Activated naive CD8-positive, alpha-beta T cell treated with anti-CD3 and anti-CD28 coated beads, Interleukin-2, amount 50 U/mL, for 24 hours (primary cell): ENCODE measurements at places on chromosomes 2 and 18.
A peak's percentile ranks its signal among the peaks of the same experiment; 100 is the strongest.

DNA sequence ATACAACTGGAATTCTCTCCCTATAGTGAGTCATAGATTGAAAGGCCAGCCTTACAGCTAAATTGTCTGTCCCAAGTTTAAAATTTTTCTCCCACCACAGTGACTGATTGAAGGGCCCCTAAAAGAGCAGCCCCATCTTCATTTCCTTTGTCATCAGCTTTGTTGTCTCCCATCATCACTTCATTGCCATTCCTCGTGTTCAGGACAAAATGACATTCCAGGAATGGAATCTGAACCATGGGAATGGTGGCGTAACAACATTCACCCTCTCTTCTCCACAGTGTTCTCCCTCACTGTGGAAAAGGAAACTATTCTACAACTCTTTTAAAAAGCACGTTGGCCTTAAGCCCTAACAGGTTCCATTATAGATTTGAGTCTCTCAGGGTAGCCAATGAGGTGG is 52.1 kb downstream of the PSTPIP2 start:
- no peak for DNase-seq

DNA sequence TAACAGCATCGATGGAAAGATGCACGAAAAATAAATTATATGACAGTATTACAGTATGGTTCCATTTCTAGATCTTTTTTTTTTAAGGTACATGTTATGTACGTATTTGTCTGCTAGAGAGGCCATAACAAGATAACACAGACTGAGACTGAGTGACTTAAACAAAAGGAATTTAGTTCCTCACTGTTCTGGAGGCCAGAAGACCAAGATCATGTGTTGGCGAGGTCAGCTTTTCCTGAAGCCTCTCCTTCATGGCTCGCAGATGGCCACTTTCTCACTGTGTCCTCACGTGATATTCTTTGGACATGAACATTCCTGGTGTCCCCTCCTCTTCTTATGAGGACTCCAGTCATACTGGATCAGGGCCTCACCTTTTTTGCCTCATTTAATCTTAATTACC is 177.4 kb downstream of the CAPN13 start:
- DNase-seq = no peak

GRCh38 chr2:2333076-2333475 is 2.0 kb upstream of the MYT1L start:
- no peak for DNase-seq

GRCh38 chr2:105569606-105570005 is 170.8 kb upstream of the FHL2 start:
- no peak for DNase-seq

GRCh38 chr18:63236406-63236805 is 83.2 kb downstream of the BCL2 start:
- DNase-seq = no peak

DNA sequence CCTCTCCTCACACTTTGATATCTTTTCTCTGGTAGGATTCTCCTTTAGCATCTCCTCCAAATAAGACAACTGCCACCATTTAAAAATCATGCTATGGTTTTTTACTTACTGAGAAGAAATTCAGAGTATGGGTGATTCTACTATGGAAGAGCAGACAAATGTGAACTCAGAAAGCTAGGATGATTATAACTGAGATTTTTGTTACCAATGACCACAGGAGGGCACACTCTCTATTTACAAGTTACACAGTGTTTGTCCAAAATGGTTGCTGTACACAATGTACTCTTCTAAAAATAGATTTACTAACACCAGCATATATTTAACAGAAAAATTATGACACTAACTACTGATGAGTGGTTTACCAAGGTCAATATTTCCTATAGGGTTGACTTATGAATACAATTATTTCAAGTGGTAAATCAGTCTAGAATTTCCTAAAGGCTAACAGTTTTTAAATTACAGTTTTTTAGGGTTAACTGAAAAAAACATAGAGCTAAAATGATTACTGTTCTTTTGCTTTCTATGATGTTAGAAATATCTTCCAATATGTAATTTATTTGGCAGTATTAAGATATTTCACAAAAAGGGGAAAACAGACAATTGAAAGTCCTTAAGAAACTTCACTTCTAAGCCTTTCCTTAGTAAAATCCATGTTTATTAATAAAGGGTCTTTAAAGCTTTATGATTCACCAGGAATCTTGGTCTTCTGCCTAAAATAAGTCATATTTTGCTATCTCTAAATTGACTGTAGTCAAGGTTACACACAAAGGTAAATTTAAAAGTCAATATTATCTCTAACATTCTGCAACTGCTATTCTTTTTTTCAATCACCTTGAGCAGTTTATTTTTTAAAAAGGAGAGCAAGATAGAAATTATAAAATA is 57.2 kb downstream of the MAP4K3 start:
- DNase-seq = no peak

DNA sequence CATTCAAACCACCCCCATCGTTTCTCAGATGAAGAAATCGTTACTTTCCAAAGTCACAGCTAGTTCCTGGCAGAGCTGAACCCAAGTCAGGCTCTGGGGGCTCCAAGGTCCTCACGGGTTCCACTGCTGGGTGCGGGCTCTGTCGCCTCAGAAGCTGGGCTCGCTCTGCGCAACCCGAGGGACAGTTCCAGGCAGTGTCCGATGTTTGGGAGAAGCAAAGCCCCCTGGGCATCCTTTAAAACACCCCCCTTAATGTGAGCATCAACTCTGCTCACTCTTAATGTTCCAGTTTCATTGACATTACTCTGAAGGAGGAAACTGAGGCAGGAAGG is 796 bp downstream of the AOX1 start:
- no peak for DNase-seq

DNA sequence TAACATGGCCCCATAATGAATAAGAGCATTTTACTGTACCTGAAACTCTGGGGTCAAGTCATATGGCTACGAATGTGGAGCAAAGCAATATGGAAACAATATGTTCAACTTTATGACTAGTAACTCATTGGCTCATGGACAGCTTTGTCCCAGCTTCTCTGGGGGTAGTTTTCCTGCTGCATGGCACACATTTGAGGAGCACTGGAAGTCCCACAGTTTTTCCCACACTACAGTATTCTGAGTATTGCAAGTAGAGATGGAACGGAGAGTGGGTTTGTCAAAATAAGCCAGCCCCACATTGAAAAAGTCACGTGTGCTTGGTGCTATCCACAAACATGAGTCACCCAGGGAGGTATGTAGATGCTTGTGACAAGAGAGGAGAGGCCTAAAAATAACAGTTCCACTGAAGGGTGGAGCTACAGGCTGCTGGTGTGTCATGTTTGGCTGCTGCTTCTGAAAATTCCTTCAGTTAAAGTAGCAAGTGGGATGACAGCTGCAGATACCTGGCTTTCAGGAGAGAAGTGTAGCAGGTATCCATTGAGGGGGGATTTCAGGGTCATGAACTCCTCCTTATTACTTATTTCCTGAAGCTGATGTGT is 48.2 kb upstream of the CTAGE1 start:
- no peak for DNase-seq

GRCh38 chr2:209637293-209637692 is 134.3 kb upstream of the UNC80 start:
- no peak for DNase-seq

- peak; percentile 42 for DNase-seq
Observed at GRCh38 chr2:8456151-8457091, 225.4 kb upstream of the ID2 start.

- DNase-seq = no peak
Observed at GRCh38 chr2:224031358-224031970, 7.6 kb downstream of the SERPINE2 start.

GRCh38 chr18:12686100-12686499 is 16.4 kb downstream of the CEP76 start:
- DNase-seq = no peak

- DNase-seq = no peak
Observed at GRCh38 chr2:128487650-128488387, 169.2 kb upstream of the HS6ST1 start.

DNA sequence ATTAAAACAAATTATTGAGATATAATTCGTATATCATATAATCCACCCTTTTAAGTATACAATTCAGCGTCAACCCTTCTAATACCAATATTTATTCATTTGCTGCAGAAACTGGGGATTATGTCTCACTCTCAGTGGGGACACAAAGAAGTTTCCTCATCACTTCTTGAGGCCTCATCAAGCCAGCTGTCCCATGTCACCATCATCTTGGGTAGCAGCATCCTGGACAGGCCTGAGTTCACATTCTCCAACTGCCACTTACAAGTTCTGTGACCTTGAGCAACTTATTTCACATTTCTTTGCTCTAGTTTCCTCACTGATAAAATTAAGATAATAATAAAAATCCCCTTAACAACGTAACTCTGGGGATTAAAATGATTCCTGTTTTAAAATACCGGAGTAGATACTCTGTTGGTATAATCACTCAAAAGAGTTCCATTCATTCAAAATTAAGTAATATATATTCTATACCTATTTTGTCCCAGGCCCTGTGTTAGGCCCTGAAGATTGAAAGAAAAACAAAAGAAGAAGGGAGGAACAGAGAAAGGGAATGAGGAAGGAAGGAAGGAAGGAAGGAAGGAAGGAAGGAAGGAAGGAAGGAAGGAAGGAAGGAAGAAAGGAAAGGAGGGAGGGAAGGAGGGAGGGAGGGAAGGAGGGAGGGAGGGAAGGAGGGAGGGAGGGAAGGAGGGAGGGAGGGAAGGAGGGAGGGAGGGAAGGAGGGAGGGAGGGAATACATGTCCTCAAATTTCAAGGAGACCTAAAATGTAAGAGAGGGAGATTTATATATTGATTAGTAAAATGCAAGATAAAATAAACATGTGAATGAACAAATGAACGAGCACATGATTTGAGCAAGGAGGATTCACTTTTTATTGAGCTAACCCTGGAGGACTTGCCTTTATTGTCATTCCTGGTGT is 42.4 kb downstream of the NCKAP5 start:
- DNase-seq = no peak

DNA sequence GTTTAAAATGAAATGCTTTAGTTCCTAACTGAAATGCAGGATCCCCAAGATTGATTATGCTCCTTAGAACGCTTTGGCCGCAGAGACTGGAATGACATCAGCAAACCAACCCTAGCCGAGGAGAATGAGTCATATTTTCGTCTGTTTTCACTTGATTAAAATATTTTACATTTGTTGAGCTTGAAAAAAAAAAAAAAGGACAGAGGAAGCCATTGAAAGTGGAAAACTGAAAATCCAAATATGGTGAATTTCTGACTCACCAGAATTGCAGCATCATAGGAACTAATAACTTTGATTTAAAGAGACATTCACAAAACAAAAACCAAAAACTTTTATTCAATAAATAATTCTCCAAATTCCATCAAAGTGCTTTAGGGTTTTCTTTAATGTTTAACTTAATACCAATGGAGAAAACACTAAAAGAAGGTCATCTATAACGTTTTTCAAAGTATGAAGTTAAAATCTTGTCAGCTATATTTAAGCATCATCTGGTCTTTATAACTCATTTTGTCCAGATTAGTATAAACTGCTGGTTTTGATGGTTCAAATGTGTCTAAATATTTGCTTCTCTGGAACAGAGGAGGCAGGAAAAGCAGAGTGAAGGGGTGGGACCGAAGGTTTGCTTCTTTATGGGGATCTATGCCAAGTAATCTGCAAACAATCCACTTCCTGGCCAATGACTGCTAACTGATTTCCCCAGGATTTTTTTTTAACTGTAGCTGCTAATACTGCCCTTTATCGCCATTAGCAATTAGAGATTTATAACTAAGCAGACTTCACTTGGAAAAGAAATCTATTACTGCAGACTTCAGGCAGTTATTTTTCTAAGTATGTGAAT is 30.9 kb upstream of the COL5A2 start:
- DNase-seq = peak; percentile 6

- DNase-seq = no peak
Observed at GRCh38 chr2:170739507-170740046, 24.4 kb downstream of the SP5 start.

GRCh38 chr2:32061973-32062861 is 1.1 kb upstream of the SPAST start:
- peak; percentile 15 for DNase-seq

- DNase-seq = no peak
Observed at GRCh38 chr2:176087330-176088047, 3.7 kb upstream of the EVX2 start.

- no peak for DNase-seq
Observed at GRCh38 chr2:36352701-36353100, 2.9 kb upstream of the CRIM1 start.

GRCh38 chr2:162007447-162008040 is 66.5 kb downstream of the DPP4 start:
- DNase-seq = no peak

DNA sequence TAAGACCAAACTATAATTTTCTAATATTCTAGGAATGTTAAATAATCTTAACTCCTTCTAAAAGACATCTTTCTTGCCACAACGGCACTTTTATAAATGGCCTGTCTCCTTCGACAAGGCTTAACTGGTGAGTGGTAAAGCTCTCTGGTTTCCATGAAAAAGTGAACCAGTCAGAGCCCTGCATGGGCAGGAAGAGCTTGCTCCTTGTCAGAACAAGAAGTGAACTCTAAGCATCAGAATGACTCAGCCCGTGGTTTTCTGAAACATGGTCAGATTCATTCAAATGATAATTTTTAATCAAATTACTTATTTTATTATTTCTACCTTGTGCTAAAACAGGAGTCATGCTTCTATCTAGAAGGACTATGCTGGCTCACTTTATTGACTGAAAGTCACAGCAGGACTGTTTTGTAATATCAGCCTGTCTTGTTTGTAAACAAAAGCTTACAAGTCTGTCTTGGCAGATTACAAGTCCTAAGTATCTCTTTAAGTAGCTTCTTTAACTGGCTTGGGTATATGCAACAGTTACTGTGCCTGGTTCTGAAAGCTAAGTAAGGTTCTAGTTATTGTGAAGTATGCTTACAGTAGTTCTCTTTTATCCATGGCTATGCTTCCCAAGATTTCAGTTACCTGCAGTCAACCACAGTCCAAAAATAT is 245.4 kb downstream of the NAPG start:
- no peak for DNase-seq

GRCh38 chr18:73933685-73934084 is 213.9 kb downstream of the FBXO15 start:
- no peak for DNase-seq

DNA sequence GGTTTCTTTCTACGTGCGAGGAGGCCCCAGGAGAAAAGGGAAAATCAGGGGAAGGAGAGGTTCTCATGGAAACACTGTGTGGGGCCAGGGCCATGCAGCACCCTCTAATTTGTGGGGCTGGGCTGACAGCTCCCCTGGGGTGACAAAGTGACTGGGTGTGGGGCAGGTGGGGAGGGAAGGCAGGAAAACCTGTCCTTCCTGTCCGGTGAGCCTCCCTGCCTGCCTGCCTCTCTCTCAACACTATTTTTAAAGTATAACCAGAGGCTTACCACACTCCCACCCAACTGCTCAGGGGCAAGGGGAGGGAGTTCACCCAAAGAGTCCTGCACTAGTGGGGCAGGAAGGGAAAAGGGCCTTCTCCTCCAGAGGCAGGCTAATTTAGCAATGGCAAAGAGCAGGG is 10.5 kb upstream of the EPAS1 start:
- DNase-seq = no peak

DNA sequence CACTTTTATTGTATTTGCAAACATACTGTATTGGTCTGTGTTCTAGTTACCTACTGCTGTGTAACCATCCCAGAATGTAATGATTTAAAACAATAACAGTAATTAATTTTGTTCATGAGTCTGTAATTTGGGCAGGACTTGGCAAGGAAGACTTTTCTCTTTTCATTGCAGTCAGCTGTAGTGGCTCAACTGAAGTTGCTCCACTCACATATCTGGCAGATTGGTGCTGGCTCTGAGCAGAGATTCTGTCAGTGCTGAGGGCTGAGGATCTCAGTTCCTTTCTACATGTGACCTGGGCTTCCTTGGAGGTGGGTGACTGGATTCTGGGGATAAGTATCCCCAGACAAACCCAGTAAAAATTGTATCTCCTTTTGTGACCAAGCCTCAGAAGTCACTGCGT is 26.6 kb downstream of the PTPN4 start:
- no peak for DNase-seq
